ENCODE measurements at places on chromosomes 6 and 20.

GRCh38 chr6:24391756-24392405, 10.9 kb upstream of the MRS2 start:
- DNase-seq = peak; percentile 54

DNA sequence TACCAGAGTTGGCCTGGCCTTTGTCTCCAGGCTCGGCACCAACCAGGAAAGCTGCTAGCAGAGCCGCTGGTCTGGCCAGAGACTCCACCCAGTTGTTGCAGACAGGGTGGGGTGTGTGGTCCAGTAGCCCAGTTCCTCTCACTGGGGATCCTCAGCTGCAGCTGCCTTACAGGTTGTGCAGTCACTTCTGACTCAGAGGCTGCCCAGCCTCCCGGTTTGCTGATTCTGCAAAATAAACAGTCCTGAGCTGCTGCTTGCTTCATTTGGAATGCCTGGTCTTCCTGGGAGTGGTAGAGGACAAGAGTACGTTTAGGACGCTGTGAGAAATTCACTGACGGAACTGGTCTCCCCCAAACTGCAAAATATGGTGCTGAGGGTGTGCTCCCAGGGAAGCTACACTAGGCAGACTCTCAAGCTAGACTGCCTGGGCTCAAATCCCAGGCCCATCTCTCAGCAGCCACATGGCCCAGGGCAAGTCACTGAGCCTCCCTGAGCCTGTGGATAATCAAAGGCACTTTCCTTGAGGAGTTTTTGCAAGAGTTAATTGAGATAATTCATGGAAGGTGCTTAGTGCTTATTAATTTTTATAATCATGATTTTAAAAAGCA, 246.1 kb downstream of the TFAP2C start:
- DNase-seq = peak; percentile 67

- no peak for DNase-seq
These were observed 2.2 kb upstream of the RAB44 start for GRCh38 chr6:36695414-36695813.

DNA sequence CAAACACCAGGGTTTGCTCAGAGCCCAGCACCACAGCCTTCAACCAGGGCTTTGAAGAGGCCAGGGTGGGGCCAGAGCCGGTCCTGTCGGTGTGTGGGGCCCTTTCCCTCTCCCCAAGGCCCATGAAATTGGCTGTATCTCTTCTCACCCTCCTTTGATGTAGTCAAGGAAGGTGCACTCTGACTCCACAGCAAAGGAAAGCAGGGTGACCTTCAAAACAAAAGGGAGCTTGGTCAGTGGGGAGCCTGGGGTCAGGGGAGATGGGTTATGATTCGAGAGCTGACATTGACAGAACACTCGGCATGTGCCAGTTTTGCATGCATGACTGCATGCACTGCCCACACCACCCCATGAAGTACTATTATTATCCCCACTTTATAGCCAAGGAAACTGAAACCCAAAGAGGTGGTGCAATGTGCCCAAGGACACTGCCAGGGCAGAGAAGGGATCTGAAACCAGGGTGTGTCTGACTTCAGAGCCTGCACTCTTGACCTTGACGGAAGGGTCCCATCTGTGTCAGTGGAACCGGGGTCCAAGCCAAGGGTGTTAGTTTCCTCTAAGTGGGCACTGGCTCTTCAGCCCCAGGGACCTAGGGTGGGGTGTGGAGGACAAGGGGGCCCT, 55.4 kb downstream of the RAB44 start:
- peak; percentile 39 for DNase-seq

DNA sequence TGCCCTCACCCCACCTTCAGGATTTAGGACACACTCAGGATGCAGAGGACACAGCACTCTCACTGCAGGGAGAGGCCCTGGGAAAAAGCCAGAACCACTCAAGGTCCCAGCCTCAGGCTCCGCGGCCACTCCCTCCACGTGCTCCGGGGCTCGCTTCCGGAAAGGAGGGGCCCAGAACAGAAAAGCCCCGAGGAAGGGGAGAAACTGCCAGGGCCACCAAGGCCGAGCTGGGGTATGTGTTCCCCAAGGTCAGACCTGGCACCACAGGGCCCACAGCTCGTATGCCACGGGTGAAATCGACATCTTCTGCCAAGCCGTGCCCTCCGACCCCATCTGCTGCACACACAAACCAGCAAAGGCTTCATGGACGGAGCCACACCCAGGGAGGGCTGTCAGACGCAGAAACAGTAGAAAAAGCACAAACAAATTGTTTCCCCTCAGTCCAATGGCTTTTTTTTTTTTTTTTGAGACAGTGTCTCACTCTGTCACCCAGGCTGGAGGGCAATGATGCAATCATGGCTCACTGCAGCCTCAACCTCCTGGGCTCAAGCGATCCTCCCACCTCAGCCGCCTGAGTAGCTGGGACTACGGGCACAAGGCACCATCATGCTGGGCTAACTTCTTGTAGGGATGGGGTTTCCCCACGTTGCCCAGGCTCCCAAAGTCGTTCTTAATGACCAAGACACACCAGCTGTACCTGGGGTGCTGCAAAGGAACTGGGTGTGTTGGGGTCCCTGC, 33.4 kb downstream of the SLC2A4RG start:
- peak; percentile 86 for DNase-seq

- peak; percentile 69 for DNase-seq
These were observed 4.2 kb upstream of the EPHA7 start for GRCh38 chr6:93423542-93423941.

- no peak for DNase-seq
These were observed 43.5 kb downstream of the AKIRIN2 start for GRCh38 chr6:87658516-87658915.

DNA sequence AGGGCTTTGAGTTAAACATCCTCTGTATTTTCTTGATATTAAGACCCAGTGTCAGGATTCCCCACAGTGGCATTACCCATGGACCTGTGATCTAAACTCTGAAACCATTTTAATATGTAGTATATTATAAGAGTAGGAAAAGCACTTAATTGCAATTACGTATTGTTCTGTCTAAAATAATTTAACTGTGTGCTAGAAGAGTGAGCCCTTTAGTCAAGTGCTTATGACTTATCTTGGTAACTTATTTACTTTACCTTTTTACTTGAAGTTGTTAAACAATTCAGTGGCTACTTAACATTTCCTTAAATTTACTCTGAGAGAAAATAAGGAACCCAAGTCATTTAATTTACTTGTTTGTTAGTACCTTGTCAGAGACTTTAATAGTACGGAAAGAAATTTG, 173.6 kb downstream of the CDKAL1 start:
- DNase-seq = no peak

DNA sequence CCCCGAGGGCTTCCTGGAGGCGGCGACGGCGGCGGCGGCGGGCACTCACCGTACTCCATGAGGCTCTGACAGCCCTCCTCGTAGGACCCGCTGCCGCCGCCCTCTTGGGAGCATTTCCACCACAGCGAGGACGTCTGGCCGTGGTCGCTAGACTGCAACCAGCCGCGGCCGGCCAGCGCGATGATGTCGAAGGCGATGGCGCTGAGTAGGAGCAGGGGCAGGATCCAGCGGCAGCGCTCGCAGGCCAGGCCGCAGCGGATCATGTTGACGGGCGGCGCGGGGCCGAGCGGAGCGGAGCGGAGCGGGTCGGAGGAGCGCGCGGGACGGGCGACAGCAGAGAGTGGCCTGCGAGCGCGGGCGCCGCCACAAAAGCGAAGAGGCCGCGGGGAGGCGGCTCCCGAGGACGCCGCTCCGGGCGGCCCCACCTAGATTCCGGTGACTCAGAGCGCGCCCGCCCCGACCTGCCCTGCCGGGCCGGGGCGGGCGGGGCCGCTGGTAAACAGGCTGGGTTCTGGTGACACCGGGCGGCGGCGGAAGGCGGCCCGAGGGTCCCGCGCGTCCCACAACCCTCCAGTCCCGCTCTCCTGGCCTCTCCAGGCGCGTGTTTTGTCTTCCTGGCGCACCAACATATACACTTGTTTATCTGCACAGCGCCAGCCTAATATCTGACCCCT, at the start of gene PERP:
PERP (minus strand) TSS at position 342 of the 674 bp plus-strand sequence; CDS start at position 263, 79 bp downstream.
- DNase-seq = peak; percentile 78

DNA sequence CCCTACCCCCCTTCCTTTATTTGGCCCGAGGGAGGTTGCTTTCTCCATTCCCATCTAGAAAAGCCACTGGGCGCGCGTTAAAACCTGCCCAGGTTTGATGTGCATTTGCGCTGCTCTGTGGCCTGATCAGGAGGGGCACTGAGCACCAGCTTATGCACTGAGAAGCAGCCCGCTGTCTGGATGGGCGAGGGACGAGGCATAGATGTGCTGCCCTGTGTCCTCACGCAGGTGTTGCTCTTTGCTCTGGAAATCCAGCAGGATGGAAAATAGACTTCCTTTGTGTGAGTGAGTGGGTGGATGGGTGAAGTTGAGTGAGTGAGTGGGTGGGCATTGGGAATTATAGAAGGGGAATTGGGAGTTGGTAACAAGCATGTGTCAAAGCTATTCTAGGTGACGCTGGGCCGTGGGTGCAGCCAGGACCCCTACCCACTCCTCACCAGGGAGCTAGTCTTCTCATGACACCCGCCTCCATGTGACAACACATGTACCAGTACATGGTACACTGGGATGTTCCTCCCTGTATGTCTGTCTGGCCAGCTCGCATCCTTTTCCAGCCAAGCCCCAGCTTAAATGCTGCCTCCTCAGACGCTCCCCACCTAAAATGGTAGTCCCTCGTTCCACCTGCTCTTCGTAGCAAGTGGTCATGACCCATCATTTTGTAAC, 162.6 kb downstream of the DTNBP1 start:
- DNase-seq = no peak

DNA sequence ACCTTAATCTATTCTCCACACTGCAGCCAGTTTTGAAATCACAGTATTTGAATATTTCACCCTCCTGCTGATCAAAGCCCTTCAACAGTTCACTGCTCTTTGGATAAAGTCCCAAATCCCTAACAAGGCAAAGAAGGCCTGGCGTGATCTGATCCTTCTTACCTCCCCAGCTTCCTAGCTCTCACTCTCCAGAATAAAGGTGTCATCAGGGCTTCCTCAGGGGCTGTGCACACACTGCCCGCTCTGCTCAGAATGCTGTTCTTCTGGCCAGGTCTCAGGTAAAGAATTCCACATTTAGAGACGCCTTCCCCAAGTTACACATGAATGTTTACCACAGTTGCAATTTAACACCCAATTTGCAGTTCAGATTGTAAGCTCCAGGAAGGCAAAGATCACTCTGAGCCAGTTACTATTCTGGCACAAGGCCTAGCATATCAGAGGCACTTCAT, 58.9 kb upstream of the MCM9 start:
- DNase-seq = no peak

DNA sequence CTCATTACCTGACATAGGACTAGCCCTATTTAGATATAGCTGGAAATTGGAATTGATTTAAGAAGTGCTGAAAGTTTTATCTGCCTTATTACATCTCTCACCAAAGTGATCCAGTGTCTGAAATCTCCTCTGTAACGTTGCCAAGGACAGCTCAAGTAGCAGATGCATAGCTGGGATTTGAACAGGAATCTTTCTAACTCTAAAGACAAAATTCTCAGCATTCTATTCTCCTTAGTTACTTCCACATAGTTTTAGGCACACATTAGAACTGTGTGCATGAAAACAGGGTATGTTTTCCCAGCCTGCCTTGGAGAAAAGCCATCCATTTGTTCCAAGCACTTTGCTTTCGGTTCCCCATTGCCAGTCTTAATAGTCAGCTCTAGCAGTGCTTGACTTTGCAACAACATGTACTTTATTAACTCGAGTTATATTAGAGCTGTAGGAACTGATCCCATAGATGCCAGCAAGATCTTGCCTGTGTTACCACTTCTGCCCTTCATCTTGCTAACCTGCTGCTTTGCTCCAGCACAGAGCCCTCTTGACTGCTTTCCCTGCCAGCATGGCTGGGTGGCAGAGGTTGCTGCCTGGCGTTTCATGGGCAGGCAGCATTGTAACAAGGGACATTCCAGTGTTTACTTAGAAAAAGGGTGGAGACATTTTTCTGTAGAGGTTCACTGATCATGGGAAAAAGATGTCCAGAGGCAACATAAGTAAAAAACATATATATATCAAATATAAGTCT, 56.1 kb upstream of the STMND1 start:
- DNase-seq = no peak

GRCh38 chr20:35883778-35884540, 70.3 kb downstream of the SCAND1 start:
- DNase-seq = peak; percentile 72

- DNase-seq = no peak
These were observed 59.7 kb downstream of the GPR6 start for GRCh38 chr6:110037726-110038295.

- no peak for DNase-seq
These were observed 41.7 kb downstream of the COL19A1 start for GRCh38 chr6:69907981-69908498.

All from NB4 (cell line).